ENCODE measurements at places on chromosomes 7 and 10.

DNA sequence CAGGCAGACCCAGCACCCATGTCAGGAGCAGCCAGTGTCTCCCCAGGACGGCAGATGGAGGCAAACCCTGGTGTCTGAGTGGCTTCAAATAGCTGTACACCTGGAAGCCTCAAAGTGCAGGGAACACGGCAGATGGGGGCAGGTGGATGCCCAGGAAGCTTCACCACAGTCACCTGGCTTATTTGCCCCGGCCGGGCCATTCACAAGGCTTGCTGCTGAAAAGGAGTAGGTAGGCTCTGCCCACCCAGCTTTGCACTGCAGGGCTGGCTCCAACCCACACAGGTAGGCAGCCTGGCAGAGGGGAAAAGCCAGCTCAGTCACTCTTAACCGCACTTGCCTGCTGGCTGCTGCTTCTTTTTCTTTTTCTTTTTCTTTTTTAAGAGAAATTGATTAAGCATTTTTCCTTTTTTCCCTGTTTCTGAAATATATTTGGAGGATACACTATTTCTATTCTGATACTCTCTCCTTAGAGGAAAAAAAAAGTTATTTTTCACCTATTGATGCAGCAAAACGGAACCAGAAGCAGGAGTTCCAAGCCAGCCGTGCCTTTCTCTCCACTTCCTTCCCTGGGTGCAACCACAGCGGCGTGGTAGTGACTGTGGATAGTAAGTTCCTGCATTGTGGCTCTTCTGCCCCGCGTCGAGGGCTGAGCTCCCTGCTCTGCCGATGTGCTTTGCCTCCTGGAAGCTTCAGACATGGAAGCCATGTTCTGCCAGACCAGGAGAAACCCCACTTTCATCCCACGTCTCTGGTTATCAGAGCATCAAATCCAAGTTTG lies 118.3 kb downstream of the KLF6 start:
- no peak for DNase-seq

- no peak for DNase-seq
Observed at GRCh38 chr7:148270576-148270975, 320.0 kb upstream of the C7orf33 start.

DNA sequence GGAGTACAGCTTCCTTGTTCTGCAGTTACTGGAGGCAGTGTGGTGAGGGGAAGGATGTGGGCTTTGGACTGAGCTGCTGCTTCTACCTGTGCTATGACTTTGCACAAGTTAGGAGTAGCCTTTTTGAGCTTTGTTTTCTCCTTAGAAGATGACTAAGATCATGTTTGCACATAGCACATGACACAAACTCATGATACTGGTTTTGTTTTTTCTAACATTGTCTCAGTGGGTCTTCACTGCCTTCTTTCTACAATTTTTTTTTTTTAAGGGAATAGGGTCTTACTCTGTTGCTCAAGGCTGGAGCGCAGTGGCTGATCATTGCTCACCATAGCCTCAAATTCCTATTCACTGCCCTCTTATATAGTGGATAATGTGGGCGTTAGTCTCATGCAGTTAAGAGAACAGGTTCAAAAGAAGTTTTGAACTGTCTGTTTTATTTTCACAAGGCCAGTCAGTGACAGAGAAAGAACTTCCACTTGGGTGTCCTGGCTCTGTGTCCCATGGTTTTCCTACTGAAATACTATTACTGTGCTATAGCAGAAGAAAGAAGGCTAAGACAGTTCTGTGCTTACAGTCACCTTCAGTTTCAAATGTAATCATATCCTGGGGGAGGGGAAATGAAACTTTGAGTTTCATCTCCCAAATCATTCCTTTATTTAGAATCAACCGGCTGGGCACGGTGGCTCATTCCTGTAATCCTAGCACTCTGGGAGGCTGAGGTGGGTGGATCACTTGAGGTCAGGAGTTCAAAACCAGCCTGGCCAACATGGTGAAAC lies 72.0 kb downstream of the KAT6B start:
- DNase-seq, result no peak

- no peak for DNase-seq
Observed at GRCh38 chr7:50477640-50478039, 27.5 kb upstream of the FIGNL1 start.

DNA sequence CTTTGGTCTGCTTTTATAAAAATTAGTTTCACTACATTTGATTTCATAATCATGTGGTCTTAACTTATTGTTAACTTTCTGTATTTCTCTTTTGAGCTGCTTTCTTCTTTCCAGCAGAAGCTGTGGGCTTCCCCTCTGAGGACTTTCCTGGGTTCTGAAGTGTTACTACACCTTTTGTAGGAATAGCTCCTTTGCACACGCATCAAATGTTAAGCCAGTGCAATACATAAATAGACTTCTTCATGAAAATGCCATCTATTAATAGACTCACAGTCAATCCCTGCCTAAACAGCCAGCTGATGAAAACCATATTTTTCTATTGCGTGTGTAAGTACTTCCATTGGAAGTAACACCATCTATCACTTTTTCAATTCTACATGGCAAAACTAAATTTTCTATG lies 1.5 kb downstream of the ABCB4 start:
- no peak for DNase-seq

GRCh38 chr10:89466599-89467035 lies 52.2 kb downstream of the IFIT5 start:
- DNase-seq, result no peak

DNA sequence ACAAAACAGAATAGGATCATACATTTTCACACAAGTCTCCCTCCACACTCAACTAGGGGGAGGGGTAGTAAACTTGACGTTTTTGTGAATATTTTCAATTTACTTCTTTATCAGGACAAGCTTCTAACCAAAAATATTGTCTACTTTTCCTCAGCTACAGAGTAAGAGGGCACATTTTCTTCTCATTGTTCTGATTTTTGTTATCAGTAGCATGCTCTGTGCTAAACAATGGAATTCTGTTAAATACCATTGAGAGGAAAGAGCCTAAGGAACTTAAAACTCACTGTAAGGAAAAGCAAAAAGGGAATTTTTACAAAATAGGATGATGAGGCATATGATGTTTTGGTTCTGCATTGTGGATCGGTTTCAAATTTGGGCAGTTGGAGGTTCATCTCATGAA lies 41.2 kb downstream of the ANLN start:
- DNase-seq, result no peak

- no peak for DNase-seq
Observed at GRCh38 chr7:77482015-77482414, 55.1 kb upstream of the PTPN12 start.

DNA sequence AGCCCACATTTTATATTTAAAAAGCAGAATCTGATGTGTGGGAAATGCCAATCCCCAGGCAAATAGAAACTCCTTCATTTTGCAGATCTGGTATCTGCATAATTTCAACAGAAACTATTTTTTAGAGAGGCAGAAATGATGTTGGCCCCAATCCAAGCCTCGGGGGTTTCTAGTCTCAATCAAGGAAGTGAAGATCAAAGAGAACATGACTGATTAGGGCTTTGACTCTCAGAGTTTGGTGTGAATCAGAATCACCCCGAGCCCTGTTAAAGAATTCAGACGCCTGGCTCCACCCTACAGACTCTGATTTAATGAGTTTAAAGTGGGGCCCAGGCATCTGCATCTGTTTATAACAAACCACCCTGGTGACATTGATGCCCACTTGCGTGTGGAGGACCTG lies 36.7 kb upstream of the UBE2H start:
- no peak for DNase-seq

GRCh38 chr7:132290021-132290420 lies 286.2 kb downstream of the PLXNA4 start:
- DNase-seq, result no peak

DNA sequence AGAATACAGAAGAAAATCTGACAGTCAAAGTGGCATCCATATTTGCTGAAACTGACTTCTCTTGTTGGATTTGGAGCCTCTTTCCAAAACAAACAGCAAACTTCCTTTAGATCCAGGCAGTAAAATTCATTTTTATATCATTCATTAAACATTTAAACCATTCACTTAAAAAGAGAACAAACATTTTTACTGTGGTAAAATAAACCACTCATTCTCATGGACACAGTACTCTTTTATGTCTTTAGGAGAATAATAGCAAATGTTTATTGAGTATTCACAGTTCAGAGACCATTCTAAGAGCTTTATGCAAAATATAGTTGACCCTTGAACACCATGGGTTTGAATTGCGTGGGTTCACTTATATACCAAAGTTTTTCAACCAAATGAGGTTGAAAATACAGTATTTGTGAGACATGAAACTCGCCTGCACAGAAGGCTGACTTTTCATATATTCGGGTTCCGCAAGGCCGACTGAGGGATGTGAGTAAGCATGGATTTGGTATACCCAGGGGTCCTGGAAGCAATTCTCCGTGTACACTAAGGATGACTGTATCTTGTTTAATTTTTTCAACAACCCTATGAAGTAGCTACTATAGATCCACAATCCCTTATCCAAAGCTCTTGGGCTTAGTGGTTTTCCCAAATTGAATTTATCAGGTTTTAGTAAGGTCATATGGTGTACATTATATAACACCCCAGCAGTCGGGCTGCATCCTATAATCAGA lies 49.1 kb downstream of the ATXN7L1 start:
- DNase-seq, result no peak

GRCh38 chr10:102578782-102579181 lies 65.5 kb upstream of the TRIM8 start:
- no peak for DNase-seq

DNA sequence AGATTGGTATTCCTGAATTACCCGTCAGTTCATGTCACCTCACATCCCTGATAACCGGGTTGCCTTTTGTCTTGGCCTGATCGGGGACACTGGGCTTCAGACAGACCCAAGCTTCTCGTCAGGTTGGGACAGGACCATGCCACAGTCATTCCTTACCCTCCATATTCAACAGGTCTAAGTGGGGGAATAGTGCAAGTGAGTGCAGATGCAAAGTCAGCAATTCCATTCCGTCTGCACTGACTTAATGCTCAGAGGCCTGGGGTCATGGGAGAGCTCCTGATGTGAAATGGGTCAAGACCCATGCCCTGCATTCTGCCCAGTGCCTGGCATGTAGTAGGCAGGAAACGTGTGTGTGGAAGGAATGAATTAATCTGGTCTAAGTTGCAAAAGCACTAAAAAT lies 95.4 kb upstream of the PITRM1 start:
- DNase-seq, result no peak

DNA sequence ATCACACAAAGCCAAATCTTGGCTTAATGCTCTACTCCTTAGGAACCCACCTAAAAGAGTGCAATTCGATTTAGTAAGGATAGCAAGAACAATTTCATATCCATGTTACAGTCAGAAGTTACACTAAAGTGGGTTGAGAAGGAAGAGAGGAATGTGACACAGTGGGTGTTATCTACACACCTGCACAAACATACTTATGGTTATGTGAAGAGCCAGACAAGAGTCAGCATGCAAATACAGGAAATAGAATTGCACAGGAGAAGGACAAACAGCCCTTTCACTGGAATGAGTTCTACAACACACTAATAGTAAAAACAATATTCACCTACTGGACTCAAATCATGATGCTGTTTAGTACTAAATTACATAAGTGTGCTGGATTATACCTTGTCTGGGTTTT lies 262.8 kb downstream of the DGKB start:
- no peak for DNase-seq

- DNase-seq, result no peak
Observed at GRCh38 chr7:126978865-126979264, 273.9 kb downstream of the GRM8 start.

DNA sequence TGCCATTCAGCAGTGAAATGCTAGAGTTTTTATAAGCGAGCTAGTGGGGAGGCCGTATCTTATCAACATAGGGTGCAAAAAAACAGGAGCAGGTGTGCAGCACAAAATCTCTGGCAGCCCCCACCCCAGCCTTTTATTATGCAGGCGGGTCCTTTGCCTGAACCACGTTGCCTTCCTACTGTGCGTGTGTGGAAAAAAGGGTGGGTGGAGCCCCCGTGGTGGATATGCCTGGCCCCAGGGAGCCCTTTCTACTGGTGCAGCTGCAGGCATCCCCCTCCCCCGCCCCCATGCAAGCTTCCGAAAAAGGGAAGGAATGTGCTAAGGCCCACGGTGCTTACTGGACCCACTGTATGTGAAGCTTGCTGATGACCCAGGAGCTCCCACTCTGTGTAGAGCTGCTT lies 175.9 kb downstream of the USP6NL start:
- DNase-seq, result no peak

- DNase-seq, result no peak
Observed at GRCh38 chr7:113199136-113199535, 80.8 kb upstream of the SMIM30 start.

DNA sequence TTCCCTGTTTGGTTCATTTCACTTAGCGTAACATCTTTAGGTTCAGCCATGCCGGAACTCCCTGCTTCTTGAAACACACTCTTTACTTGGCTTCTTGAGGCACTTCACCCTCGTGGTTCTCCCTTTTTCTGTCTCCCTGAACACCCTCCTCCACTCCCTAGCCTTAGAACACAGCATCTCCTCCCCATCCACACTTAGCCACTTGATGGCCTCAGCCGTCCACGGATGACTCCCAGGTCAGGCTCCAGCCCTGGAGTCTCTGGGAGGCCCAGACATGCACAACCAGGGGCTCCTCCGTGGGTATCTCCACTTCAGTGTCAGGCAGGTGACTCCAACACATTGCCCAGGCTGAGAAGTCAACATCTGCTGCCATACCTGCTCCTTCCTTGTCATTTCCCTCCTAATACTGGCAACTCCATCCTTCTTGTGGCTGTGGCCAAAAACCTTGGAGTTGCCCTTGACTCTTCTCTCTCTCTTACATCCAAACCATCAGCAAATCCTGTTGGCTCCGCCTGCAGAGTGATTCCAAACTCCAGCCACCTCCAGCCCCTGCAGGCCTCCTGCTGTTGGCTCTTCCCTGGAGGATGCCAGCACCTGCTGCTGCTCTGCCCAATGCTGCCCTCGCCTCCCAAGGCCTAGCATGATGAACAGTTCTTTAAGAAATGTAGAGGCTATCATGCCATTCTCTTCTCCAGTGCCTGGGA lies 8.4 kb upstream of the INMT start:
- DNase-seq, result no peak

DNA sequence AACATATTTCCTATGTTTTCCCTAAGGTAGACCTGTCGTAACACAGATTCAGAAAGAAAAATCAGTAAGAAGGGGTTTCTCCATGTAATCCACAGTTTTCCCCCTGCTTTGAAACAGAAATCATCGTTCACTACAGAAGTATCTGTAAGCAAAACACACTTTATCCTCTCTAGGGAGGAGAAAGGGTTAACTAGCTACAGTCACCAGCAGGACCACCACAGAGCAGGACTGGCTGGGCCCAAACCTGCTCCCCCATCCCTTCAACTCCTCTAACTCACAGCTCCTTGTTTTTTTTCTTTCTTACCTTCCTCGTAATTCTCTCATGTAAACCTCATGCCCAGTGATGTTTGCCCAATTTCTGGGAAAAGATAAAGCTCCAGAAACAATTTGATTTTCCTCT lies 167.7 kb downstream of the RAPGEF5 start:
- DNase-seq, result no peak
